Activated CD8-positive, alpha-beta T cell treated with anti-CD3 and anti-CD28 coated beads, Interleukin-2, amount 10 ng/mL, durations not matched to agents 7 days and 5 days (primary cell): ENCODE measurements at places on chromosomes 1 and 21. TPM values are rescaled to one million over a fixed set of nuclear protein-coding genes. Genes with fewer than 3 reads are reported as not detected.

The LRRC40 gene
- total RNA-seq = 22.7 TPM

The CCDC24 gene
- total RNA-seq = 1.3 TPM

The NUDT4B gene
- not detected for total RNA-seq

The C1orf50 gene
- 6.3 TPM for total RNA-seq

The RAB3B gene
- total RNA-seq = 0.08 TPM

- no peak for DNase-seq
These were observed 134.0 kb downstream of the KIF26B start for GRCh38 chr1:245288796-245289195.

GRCh38 chr21:45471525-45472221, 66.7 kb downstream of the COL18A1 start:
- DNase-seq = no peak

GRCh38 chr1:42231253-42231652, 66.7 kb upstream of the GUCA2A start:
- no peak for DNase-seq

DNA sequence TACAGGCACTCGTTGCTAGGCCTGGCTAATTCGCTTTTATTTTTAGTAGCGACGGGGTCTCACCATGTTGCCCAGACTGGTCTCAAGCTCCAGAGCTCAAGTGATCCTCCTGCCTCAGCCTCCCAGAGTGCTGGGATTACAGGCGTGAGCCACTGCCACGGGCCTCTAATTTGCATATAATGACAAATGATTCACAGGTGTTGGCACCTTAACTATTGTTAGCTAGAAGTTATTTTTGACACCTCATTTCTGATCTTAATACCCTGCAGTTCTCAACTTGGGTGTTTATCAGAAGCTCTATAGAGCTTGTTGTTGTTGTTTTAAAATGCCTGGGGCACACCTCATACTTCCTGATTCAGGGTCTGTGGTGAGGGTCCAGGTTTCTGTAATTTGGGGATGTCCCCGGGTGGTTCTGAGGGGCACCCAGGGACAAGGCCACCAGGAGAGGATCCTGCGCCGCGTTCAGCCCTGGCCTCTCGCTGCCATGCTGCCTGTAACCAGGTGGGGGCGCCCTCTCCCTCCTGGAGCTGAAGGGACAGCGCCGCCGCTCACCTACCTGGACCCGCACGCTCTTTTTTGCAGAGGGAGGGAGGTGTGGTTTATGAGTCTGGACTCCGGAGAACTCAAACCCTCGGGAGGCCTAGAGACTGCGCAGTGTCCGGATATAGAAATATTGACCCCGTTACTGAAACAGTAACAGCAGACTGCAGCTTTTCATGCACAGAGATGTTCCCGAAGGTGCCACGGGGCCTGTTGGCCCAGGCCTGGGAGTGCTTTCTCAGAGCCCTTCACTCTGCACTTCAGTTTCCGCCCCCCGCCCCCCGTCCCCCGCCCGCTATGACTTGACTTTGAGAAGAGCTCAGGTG, 23.0 kb upstream of the NEK2 start:
- peak; percentile 90 for DNase-seq

DNA sequence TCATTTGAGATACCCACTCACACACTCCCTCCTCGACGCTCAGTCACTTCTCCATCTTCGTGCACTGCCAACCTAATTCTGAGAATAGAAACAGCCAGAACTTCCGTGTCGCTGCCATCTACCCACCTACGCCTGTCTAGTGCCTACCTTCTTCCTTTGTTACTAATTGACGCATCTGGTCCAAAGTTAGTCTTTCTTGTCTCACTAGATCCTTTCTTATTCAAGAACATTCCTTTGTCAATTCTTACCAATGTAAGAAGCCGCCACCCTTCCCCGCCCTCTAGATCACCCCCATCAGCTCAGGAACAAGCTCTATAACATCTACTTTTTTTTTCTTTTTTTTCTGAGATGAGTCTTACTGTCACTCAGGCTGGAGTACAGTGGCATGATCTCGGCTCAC, 3.7 kb downstream of the PADI6 start:
- DNase-seq = no peak

- DNase-seq = no peak
These were observed 7.9 kb downstream of the THBS3 start for GRCh38 chr1:155199792-155200191.

GRCh38 chr1:163094182-163094581, 25.0 kb downstream of the RGS4 start:
- no peak for DNase-seq

- DNase-seq = no peak
These were observed 290.0 kb upstream of the ADGRL2 start for GRCh38 chr1:81510701-81511100.
